Transverse colon (tissue), 4 donors: ENCODE measurements at places on chromosomes 11 and 22. TPM values are rescaled to one million over a fixed set of nuclear protein-coding genes. Genes with fewer than 3 reads are reported as not detected.

GRCh38 chr11:125902277-125902926 lies 604 bp downstream of the PUS3 start:
- DNase-seq, result no peak

VWCE gene
- total RNA-seq, result 0.41 TPM

OR4C5 gene
- total RNA-seq, result not detected

PES1 gene
- 13.5 TPM for total RNA-seq

GRCh38 chr11:86615487-86615886 lies 56.9 kb downstream of the ME3 start:
- no peak for DNase-seq

TPH1 gene
- total RNA-seq, result 4.0 TPM

PRR33 gene
- total RNA-seq, result not detected

- no peak for DNase-seq
Observed at GRCh38 chr11:100434821-100435641, 252.1 kb upstream of the ARHGAP42 start.

GRCh38 chr11:77147668-77148321 lies 19.7 kb downstream of the MYO7A start:
- DNase-seq, result peak; percentile 46

GRCh38 chr11:128904656-128905344 lies 13.6 kb downstream of the KCNJ5 start:
- peak; percentile 55 for DNase-seq

DNAJB13 gene
- total RNA-seq, result not detected

- DNase-seq, result peak; percentile 42
Observed at GRCh38 chr11:35009191-35009943, 92.9 kb downstream of the PDHX start.

GRCh38 chr22:44523981-44524759 lies 26.1 kb upstream of the RTL6 start:
- peak; percentile 44 for DNase-seq

ABCC8 gene
- 3.7 TPM for total RNA-seq

- DNase-seq, result no peak
Observed at GRCh38 chr22:41147722-41148121, 55.3 kb downstream of the EP300 start.

GRCh38 chr22:50251477-50252081 lies 514 bp upstream of the HDAC10 start:
- no peak for DNase-seq

RIC3 gene
- 3.3 TPM for total RNA-seq

- no peak for DNase-seq
Observed at GRCh38 chr11:72653649-72654048, 20.6 kb downstream of the PDE2A start.

- DNase-seq, result no peak
Observed at GRCh38 chr11:10551290-10551592, 10.3 kb upstream of the RNF141 start.

DNA sequence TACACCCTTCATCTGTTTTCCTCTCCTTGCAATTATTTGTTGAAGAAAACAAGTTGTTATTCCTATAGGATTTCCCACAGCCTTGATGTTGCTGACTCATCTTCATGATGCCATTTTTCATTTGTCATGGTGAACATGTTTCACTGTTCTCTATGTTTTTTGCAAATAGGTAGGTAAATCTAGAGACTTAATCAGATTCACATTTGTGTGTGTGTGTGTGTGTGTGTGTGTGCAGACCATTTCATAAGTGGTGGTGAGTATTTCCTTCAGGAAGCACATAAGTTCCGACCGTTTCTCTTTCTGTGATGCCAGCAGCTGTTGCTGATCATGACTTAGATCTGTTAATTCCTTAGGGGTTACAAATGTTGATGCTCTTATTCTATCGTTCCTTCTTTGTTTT lies 80.3 kb upstream of the IZUMO1R start:
- DNase-seq, result no peak

GRCh38 chr11:74141241-74141695 lies 29.5 kb downstream of the C2CD3 start:
- DNase-seq, result peak; percentile 17

GRCh38 chr11:79195209-79195608 lies 245.6 kb downstream of the TENM4 start:
- no peak for DNase-seq
